ENCODE measurements at places on chromosomes 12 and 14.
A peak's percentile ranks its signal among the peaks of the same experiment; 100 is the strongest.

DNA sequence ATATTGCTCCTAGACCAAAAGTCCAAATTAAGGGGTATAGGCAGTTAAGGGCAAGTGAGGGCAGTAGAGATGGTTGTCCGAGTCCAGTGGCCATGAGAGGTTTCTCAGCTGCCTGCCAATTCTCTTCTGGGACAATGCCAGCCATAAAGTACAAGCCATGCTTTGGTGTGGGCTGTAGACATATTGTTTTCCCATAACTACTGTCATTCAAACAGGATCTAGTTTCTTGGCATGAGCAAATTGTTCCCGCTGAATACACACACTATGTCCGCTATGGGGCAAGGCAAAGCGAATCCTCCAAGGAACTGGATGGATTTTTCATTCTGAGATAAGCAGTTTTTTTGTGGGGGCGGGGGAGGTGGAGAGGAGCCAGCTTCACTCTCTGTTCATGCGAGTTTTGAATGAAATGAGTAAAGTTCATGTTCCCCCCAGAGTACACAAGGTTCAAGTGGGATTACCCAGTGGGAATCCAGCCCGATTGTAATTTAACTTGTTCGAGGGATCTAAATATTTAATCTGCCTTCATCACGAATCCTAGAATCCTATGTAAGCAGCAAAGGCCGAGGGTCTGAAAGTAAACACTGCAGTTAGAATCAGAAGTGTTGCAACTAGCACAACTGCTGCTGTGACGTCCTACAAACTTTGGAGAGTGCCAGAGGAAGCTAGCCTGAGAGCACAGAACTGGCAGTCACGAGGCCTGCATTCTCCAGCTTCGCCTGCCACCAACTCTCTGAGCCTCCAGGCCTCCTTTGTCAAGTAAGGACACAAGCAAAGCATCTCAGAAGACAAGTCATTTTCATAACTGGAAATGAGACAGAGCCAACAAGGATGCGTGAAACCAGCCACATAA lies 137.0 kb downstream of the CRADD start:
- DNase-seq = peak; percentile 90

GRCh38 chr12:121132601-121133481 lies at the start of gene P2RX7:
Gene P2RX7 (plus strand): TSS chr12:121132876. CDS start chr12:121132971, 95 bp downstream.
- peak; percentile 92 for DNase-seq

- DNase-seq = no peak
These were observed 17.6 kb downstream of the ANKRD9 start for GRCh38 chr14:102491786-102492530.

GRCh38 chr12:18907728-18908127 lies 169.8 kb downstream of the CAPZA3 start:
- DNase-seq = no peak

DNA sequence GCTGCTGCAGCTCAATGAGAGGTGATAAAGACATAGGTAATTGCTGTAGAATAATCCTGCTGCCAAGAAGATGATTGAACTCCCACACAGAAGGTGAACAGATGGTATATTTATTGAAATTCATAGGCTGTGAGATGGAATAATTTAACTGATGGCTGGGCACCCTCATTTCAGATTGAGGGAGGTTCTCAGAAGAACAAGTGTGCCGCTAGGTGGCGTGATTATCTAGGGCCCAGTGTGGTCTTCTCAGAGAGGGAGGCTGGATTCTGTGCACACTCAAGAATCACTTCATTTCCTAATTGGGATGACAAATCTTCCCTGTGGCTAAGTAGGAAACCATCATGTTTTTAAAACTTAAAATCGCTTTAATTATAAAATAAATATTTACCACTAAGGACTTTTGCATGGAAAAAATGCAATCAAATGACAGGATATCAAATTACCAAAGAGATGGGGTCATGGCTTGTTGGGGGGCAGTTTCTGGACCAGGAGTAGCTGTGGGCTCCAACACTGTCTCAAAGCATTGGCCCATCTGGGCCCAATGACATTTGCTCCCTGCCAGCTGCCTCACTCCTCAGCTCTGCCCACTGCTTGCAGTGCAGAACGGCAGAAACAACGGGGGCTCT lies 132.3 kb downstream of the SNAPC1 start:
- peak; percentile 76 for DNase-seq

DNA sequence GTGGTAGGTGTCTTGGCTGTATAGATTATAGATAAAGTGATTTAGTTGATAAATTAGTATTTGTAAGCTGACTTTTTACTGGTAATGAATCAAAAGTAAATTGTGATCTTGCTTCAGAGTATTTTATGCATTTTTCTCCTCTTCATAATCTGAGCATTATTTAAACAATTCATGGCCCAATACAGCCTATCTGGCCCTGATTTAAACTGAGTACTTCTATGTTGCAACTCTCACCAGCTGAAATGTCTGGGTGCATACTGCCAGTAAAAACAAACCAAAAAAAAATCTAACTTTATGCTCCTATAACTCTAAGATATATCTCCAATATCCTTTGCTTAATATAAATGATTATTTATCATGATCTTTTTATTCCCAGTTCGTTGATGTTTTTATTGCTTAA lies 86.6 kb downstream of the MIA2 start:
- no peak for DNase-seq

DNA sequence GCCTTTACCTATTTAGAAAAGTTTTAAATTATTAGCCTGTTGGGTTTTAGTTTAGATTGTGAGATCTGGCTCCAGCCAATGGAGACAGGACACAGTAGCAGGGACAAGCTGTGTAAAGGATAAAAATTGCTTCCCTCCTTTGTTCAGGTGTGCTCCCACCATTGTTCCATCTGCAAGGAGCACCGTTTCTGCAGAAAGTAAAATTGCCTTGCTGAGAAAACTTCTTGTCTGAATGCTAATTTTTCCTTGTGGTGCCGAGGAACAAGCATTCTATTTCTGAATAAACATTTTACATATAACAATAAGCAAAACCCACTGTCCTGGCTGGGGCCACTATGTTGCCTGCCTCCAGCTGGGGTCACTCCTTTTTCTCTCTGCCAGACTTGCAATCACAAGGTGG lies 72.7 kb upstream of the ZFP36L1 start:
- no peak for DNase-seq

DNA sequence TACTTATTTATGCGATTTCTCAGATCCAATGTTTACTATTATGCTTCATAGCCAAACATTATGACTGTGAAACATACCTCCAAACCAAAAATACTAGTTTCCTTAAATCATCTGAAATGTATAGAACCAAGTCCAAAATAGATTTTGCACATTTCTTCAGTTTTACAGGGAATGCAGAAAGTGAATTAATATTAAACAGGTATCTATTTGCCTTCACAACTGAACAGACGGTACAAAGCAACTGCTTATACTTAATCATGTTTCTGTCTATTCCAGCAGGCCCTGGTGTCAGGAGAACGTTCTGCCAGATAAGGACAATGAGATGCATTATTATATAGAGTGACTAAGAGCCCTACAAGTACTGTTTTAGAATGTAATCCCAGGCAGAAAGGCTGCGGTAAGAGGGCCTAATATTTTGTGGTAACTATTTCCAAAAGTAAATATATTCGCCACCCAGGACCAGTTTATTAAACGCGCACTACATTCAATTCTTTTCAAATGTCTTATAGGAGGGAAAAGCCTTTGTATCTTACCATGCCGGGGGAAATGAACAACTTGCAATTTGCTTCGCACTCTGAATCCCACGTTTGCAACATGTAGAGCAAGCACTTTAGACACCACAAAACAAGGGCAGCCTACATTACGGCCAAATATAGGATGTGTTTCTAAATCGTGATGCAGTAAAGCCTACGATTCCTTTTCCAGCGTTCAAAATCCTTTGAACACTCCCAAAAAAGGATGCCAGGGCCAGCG lies 1.5 kb downstream of the CORO1C start:
- DNase-seq = peak; percentile 83

GRCh38 chr14:103549361-103550311 lies 12.8 kb downstream of the BAG5 start:
- peak; percentile 52 for DNase-seq

- no peak for DNase-seq
These were observed 95.7 kb downstream of the SAMD4A start for GRCh38 chr14:54662491-54663133.

- peak; percentile 59 for DNase-seq
These were observed 174.1 kb downstream of the SLC6A15 start for GRCh38 chr12:84738481-84738972.

All from SK-MEL-5 (cell line).